ENCODE measurements at places on chromosomes 1 and 21.

DNA sequence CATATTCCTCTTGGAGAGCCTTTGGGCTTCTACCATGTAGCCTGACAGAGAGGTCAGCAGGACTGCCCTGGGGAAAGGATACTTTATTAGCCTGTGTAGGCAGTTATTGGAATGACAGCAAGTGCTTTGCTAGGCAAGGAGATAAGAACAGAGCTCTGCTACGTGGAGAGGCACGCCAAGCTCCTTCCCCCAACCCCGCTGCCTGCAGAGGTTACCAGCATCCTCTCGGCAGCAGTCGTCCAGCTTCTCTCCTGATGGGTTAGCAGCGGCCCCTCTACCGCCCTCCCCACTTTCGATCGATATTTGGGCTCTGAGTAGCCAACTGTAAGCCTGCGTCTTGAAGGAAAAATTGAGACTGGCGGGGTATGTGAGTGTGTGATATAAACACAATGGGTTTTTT is 122.3 kb downstream of the DHRS3 start:
- no peak for DNase-seq

- no peak for DNase-seq
These were observed 23.3 kb downstream of the GATAD2B start for GRCh38 chr1:153899509-153899908.

- DNase-seq = no peak
These were observed 68.1 kb upstream of the APP start for GRCh38 chr21:26238646-26239045.

GRCh38 chr1:63804829-63805484 is 31.1 kb downstream of the ROR1 start:
- no peak for DNase-seq

GRCh38 chr1:36099681-36100341 is 11.1 kb downstream of the ADPRS start:
- peak; percentile 49 for DNase-seq

DNA sequence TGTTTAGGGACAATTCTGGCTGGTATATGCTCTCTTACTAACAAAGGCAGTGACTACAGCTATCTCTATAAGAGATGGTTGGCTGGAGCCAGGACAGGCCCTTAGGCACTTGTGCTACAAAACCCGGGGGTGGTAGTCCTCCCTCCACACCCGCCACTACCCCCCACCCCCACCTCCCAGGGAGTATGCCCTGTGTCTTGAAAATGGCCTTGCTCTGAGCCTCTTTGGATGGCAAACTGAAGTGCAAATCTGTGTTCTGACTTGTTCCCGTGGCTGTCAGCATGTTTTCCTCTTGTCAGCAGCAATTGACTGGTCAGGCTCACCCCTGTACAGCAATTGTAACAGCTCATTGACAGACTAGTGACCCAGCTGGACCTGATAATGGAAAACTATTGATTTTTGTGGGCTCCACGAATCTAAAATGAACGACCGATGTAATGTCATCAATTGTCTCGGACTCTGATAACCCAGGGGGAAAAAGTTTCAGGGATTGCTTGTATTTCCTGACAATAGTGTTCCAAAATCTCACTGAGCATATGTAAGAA is 139.4 kb upstream of the BARHL2 start:
- no peak for DNase-seq

DNA sequence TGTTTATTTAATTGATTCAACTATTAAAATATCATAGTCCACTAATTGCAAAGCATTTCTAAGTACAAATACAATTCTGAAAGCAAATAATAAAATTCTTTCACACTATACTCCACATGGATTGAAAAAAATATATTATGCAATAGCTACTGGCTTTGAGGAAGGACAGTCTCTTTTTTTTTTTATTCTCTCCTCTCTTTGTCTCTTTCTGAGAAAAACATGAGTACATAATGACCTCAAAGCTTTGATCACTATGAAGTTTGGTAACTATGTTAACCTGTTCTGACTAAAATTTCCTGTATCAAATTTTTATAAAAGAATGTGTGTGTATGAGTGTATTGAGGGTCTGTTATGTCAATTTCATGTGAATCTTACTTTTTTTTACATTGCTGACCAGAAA is 96.2 kb downstream of the RGS2 start:
- DNase-seq = no peak

DNA sequence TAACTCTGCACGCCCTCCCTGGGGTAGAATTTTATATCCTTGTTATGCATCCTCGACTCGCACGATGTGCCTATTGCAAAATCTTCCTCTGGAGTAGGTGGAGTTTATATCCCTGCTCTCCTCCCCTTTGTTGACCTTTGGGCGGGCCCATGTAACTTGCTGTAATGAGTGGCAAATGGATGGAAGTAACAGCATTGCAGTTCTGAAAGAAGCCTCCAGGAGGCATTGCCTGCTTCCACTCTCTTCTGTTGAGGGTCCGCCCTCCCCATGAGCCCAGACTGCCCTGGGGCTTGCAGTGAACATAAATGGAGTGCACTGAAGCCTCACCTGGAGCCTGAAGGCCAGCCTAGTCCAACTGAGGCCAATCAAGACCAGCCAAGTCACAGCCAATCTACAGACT is 62.2 kb upstream of the GRIK3 start:
- peak; percentile 13 for DNase-seq
